GM12878 (cell line): ENCODE measurements at places on chromosomes 3 and 15.

GRCh38 chr3:76040946-76041345 is 255.6 kb upstream of the ZNF717 start:
- no peak for DNase-seq

DNA sequence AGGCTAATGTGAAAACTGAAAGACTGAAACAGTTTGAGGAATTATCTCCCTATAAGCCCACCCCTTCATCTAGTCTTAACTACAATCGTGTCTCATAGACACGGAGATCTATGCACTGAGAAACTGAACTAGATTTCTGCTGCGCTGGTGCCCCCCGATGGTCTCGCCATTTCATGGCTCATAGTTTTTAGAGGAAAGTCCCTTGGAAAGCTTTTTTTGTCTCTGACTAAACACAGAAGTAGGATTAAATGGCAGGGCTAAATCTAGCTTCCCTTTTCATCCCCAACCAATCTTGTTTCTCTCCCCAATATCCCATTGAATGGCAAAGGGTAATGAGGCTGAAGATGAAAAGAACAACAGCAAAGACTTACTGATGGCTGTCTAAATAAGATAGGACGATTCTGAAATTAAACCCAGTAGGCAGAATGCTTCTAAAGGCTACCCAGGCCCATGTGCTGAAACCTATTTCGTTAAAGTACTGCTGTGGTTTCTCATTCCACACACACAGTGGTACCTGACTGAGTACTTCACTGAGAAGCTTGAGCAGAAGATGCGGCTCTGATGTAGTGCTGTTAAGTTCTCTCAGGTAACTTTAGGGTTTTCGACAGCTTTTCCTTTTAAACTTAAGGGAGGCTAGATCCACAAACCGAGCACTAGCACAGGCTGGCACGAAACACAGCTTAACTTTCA is 142.7 kb downstream of the GADL1 start:
- peak; percentile 11 for DNase-seq

DNA sequence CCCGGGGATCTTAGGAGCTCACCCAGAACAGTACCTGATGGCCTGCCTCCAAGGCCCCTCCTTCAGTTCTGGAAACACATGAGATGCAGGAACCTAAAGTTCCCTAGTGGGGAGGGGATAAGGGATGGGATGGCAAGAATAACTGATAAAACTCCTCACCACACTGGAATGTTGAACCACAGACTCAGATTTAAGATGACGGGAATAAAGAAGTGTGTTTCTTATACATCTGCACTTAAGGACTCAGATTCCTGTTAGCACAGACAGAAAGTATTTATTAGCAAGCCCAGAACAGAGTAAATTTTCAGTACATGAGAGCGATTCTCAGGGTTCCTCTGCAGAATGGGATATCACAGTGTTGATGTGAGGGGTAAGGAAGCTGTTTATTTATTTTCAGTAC is 245.2 kb downstream of the TLE3 start:
- DNase-seq: no peak

- DNase-seq: no peak
These were observed 3.1 kb upstream of the MEGF11 start for GRCh38 chr15:66256692-66257091.

GRCh38 chr15:62090988-62091387 is 24.2 kb downstream of the C2CD4A start:
- no peak for DNase-seq

GRCh38 chr15:59685737-59686297 is 3.3 kb downstream of the BNIP2 start:
- no peak for DNase-seq

- DNase-seq: no peak
These were observed 586.7 kb downstream of the NTRK3 start for GRCh38 chr15:87669846-87670245.

- DNase-seq: no peak
These were observed 15.0 kb downstream of the SNAP23 start for GRCh38 chr15:42510258-42511006.
